CD4-positive, alpha-beta T cell treated with Interleukin-12 subunit alpha and Interleukin-12 subunit beta, for 1 hour (primary cell): ENCODE measurements at places on chromosomes 12 and 14.

DNA sequence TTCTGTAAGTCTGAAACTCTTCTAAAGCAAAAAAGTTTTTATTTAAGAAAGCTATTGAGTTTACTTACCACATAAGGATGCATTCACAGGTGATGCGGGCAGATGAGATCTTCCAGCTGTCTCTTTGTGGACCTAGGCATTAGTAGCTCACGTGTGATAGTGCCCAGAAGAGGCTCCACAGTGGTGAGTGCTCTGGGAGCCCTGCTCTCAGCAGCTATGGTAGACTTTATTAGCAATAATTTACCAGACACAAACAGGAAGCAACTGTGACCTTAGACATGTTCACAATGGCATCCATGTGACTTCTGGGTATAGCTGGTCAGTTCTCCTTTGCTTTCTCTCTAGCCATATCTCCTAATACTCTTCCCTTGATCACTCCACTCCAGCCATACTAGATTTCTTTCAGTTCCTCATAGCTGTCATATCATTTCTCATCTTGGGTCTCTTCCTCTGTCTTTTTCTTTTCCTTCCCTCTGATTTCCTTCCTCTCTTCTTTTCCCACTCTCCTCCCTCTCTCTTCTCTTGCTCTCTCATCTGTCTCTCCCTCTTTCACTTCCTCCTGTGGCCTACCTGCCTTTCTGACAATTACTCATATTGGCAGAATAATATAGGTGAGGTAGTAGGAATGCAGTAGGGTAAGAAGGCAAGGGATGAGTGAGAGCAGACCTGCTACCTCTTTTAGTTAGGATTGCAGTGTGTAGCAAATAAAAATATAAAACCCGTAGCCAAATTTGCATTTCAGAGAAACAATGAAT lies 75.2 kb upstream of the SCAF11 start:
- no peak for DNase-seq

DNA sequence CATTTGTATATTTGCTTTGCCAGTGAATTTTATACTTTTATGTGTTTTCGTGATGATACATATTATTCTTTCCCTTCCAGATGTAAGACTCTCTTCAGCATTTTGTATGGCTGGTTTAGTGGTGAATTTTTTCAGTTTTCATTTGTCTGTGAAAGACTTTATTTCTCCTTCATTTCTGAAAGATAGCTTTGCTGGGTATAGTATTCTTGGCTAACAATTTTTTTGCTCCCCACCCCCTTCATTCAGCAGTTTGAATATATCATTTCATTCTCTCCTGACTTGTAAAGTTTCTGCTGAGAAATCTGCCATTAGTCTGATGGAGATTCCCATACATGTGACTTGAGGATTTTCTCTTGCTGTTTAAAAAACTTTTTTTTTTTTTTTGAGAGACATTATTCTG lies 72.8 kb downstream of the ERC1 start:
- no peak for DNase-seq

- peak; percentile 15 for DNase-seq
Observed at GRCh38 chr14:22177870-22178269, 411.2 kb downstream of the DAD1 start.

DNA sequence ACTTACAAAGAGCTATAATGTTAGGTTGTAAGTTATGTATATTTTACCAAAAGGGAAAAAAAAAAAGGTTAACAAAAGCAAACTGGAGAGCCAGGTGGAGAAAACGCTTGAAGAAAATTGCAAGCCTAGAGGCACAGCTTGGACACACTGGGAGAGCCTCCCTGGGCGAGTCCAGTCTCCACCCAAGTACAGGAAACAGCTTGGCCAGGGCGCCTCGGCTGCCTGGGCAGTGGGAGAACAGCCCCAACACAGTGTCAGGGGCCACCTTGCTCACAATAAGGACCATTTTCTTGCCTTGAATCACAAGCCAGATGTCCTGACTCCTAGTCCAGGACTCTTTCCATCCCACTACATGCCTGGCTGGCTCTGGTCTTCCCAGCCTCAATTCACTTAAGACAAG lies 33.3 kb downstream of the TTC7B start:
- DNase-seq: no peak

DNA sequence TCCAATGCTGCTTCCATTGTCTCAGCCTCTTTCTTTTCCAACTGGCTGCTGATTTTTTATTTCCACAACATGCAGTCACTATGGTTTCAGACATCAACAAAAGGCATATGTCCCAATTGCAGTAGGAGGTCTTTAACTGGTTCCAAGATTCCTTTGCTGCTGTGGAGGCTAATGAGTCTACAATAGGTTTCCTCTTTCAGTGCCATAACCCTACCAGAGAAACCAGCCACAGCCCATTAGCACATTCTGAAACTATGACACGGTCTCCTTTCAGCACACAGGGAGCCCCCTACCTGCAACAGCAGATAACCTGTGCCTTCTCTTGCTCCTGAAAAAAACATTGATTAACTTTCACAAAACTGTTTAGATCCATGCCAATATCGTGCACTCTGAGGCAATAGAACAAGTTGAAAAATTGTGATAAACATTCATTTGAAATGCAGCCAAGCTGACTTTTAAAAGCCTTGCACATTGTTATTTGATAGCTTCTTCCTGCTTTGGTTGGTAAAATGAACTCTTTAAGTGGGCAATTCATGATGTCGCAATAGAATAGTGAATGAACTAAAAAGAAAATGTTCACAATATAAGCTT lies 32.4 kb downstream of the PLEKHG7 start:
- no peak for DNase-seq

DNA sequence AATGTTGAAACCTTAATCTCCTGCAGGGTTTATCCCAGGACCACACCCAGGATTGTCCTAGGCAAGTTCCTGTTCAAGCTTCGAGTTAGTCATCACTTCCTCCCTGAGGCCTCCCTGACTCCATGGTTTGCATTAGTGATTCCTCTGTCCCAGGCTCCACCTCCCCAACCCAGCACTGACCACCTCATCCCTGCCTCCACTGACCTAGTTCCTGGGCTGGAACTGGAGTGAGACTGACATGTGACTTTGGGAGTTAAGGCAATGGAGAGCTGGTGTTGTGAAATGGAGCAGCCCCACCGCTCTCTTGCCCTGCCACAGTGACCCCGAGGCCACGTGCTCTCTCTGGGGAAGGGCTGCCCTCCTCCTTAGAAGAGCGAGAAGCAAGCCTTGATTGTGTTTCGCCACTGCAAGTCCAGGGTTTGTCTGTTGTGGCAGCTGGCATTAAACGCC lies 15.8 kb upstream of the DTX1 start:
- no peak for DNase-seq

DNA sequence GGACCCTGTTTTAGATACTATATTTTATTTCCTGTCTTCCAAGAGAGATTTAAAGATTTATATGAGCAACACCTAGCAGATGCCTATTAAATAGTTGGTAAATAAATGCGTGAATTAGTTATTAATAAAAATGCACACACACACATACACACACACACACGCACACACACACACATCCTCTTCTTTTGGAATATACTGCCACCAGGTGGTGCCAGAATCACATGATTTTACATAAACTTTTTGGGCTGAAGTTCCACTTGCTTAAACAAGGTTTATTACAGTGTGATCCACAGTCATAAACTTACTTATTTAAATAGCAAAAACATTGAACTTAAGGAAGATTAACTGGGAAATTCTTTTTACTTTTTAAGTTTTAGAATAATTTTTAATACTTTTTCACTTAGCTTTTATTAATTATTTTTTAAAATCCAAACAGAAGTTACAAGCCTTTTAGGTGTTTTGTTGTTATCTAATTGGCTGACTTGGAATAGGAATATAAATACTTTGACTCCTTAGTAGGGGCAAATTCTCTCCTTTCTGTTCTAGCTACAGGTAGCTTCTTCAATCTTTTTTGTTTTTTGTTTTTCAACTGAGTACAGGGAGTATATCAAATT lies 17.5 kb downstream of the RAD51B start:
- peak; percentile 81 for DNase-seq

DNA sequence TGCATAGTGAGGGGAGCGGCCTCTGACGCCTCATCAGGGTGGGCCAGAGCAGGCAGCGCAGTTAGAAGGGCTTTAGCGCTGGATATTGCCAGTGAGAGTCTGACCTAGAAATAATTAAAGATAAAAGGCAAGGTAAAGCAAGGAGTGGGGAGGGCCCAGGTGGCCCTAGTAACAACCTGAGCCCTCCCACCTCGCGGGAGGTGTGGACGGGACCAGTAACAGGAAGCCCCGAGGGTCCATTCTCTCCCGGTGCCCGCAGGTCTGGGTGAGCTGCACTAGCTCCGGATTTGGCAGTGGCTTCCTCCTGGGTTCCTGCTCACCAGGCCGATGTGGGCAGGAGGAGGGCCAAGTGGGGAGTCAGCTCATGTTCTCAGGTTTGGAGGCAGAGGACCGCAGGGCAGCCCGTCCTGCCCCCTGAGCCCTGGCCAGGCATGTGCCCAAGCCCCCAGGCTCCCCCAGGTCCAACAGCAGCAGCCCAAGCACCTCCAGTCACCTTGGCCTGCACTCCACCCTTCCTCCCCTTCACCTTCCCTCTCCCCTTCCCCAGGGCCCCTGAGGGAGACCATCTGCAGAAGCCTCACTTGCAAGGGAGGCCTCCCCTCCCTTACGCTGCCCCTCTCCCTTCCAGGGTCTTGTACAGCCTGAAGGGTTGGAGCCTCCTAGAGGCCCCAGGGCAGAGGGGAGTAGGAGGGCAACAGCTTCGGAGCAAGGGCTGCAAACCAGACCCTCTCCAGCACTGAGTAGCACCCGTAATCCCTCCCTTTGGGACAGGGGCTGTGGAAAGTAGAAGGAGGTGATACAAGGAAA lies 144.3 kb upstream of the FKBP4 start:
- DNase-seq: no peak

DNA sequence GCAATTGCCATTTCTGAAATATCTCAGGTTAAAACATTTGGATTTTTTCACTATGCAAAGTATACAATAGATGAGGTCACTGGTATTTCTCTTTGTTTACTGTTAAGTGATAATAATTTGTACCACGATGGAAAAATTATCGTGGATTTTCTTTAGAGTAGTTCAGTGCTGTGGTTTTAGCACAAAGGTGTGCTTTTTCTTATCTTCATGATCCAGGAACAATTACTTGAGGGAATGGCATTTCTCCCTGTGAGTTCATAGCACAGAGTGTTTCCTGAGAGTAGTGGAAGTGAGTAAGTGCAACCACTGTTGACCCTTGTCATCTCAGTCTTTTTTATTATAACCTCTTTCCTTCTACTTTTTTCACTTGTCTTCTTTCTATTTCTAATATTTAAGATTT lies 86.8 kb downstream of the FGD4 start:
- DNase-seq: no peak

- no peak for DNase-seq
Observed at GRCh38 chr14:80403036-80403435, 191.7 kb upstream of the DIO2 start.

- no peak for DNase-seq
Observed at GRCh38 chr14:101357559-101358319, 203.6 kb upstream of the DIO3 start.

DNA sequence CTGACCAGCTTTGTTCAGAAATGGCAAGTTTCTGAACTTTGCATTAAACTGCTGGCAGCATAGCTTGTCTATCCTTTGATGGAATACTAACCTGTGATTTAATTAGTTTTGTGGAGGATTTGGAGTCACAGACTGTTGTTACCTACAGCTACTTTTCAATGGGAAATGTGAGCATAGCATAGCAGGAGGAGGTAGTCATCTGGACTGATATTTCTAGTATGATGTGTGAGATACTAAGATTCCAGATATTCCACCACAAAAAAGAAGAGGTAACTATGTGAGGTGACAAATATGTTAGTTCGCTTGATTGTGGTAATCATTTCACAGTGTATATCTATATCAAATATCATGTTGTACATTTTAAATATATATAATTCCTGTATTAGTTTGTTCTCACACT lies 833.0 kb downstream of the SLC6A15 start:
- DNase-seq: no peak

GRCh38 chr14:103746701-103747100 lies 31.1 kb downstream of the ZFYVE21 start:
- DNase-seq: no peak
